HEK293T (cell line): ENCODE measurements at places on chromosomes 6 and 20.

DNA sequence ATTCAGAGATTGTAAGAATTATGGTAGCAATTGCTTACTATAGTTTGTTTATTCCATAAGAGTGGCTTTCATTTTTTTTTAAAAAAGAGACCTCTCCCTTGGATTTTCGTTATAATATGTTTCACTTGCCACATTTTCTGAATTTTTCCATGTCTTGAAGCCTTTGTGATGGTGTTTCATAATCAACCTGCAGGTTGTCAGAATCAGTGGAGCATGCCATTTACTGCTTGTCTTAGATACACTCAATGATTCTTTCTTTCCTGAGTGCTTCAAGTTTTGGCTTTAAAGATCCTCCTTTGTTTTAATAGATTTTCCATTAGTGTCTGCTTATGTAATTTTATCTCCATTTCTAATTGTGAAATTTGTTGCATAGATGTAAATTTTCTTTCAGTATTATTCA, 31.2 kb downstream of the KCNQ5 start:
- no peak for DNase-seq

- peak; percentile 69 for DNase-seq
These were observed at the start of gene GRIK2 for GRCh38 chr6:101393251-101393828. Gene GRIK2, plus strand, starts transcription at chr6:101393708.

GRCh38 chr6:34235307-34236130, 1.2 kb upstream of the HMGA1 start:
- DNase-seq, result no peak

DNA sequence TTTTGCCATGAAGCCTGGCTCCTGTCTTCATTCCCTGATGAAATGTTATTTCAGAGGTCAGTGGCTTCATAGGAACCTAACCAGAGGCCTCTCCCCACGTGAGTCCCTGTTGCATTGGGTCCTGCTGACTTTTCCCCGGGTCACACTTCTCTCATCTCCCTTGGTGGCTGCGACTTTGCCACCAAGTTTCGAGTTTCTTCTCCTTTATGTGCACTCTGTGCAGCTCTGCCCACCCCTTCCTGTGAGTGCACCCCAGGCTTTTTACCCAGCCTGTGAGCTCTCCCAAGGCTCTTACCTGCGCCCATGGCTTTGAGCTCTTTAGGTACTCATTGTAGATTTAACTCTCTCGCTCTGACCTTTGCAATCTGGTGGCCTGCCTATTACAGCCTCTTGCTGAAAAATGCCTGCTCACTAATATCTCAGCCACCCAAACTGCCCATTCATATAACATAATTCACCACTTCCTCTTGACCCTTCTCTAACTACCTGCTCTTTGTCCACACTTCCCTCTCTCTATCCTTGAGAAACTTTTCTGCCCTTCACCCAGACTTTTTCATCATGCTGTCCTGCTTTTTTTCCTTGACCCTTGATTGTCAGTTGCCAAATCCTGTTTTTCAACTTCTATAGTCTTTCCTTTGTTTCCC, 105.9 kb downstream of the SASH1 start:
- no peak for DNase-seq

GRCh38 chr6:34901930-34902329, 12.9 kb downstream of the ANKS1A start:
- no peak for DNase-seq

DNA sequence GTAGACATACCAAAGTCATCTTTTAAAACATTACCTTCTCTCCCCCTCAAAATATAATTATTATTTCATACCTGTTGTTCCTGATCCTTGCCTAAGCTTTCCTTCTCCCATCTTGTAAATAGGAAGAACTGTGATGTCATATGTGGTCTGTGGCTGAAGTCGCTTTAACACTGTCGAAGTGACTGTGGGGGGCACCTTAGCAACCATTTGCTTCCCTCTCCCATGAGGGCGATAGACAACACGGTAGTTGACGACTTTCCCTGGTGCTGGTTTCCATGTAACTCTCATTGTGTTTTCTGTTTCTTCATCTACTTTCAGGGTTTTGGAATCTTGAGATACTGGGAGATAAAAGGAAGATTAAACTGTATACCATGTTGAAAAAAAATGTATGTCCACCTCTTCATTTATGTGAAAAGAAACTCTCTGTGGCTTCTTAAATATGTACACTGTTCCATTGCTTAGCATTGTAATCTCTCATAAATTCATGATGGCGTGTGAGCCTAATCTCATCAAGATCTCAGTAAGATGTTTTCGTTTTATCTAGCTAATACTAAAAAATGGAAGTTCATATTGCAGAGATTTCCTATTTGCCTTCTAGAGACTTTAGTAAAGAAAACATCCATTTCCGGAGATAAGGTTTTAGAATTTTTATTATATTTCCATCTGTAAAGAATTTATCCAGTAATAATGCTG, 49.5 kb downstream of the COL12A1 start:
- no peak for DNase-seq

DNA sequence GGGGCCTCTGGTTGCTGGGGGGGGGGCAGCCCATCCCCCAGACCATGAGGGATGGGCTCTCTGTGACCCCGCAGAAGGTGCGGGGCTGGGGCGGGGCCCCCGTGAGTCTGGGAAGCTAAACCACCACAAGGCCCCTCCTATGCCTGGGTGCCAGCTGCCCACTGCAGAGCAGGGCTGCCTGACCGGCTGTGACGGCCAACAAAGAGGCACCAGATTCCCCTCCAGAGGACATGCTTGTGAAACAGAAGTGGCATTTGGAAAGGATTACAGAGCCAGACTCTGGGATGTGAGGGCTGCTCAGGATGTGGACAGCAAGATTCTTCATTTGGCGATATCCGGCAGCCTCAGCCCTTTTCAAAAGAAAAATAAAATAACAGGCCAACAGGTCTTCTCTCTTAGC, 16.5 kb upstream of the NTSR1 start:
- DNase-seq, result no peak

- no peak for DNase-seq
These were observed 136.7 kb upstream of the EXOC2 start for GRCh38 chr6:829656-830055.

DNA sequence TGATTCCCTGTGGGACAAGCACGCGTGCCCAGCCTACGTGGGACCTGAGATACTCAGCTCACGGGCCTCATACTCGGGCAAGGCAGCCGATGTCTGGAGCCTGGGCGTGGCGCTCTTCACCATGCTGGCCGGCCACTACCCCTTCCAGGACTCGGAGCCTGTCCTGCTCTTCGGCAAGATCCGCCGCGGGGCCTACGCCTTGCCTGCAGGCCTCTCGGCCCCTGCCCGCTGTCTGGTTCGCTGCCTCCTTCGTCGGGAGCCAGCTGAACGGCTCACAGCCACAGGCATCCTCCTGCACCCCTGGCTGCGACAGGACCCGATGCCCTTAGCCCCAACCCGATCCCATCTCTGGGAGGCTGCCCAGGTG, 11.9 kb upstream of the RBCK1 start:
- no peak for DNase-seq

- peak; percentile 13 for DNase-seq
These were observed 4.6 kb downstream of the SMIM29 start for GRCh38 chr6:34243901-34244884.

- no peak for DNase-seq
These were observed 52.0 kb downstream of the GRIK2 start for GRCh38 chr6:101445527-101445926.

DNA sequence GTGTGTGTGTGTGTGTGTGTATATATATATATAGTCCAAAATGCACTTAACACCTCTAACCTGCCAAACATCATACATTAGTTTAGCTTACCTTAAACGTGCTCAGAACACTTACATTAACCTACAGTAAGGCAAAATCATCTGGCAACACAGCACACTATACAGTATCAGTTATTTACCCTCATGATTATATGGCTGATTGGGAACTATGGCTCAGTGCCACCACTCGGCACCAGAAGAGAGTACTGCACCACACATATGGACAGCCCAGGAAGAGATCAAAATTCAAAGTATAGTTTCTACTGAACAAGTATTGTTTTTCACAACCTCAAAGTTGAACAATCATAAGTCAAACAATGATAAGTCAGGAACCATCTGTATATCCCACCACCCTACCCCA, 59.8 kb downstream of the FAXC start:
- DNase-seq, result no peak

DNA sequence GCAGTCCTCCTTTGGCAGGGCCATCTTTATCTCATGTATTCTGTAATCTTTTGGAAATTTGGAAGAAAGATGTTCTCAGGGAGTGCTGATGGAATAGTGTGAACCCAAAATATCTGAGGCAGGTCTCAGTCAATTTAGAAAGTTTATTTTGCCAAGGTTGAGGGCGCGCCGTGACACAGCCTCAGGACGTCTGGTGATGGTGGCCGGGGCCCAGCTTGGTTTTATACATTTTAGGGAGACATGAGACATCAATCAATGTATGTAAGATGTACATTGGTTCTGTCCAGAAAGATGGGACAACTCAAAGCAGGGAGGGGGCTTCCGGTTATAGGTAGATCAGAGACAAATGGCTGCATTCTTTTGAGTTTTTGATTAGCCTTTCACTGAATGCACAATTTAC, 89.8 kb downstream of the ERMARD start:
- DNase-seq, result no peak

- DNase-seq, result no peak
These were observed 563.1 kb upstream of the JARID2 start for GRCh38 chr6:14682812-14683211.

GRCh38 chr6:12963567-12963966, 247.0 kb downstream of the PHACTR1 start:
- no peak for DNase-seq
